ENCODE measurements at places on chromosomes 3 and 15.

GRCh38 chr3:177145954-177146353, 51.3 kb downstream of the TBL1XR1 start:
- no peak for DNase-seq

DNA sequence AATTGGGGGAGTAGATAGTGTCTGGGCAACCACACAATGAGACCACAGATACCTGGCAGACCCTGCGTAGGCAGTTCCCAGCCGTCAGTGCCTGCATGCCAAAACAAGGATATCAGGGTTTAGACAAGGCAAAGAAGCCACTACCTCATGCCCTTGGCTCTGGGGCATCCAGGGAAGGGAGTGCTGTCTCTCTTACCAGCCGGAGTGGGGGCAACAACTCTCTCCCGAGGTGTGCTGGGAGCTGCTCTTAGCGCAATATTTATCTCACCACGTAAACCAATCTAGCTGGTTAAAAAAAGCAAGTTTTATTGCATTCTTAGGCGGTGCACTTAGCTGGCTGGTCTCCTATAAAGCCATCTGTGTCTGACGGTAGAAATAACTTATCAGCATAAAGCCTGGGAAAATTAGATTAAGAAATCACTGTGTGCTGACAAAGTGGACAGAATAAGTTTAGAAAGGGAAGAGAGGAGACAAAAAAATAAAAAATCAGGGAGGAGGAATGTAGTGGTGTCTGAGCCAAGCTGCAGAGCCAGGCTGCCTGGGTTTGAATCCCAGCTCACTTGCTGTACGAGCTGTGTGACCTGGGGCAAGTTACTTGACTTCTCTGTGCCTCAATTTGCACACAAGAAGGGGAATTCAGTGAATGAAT, 273.2 kb downstream of the PDZRN3 start:
- DNase-seq, result no peak

- DNase-seq, result no peak
Measured at GRCh38 chr3:187845826-187846225, 100.6 kb upstream of the BCL6 start.

DNA sequence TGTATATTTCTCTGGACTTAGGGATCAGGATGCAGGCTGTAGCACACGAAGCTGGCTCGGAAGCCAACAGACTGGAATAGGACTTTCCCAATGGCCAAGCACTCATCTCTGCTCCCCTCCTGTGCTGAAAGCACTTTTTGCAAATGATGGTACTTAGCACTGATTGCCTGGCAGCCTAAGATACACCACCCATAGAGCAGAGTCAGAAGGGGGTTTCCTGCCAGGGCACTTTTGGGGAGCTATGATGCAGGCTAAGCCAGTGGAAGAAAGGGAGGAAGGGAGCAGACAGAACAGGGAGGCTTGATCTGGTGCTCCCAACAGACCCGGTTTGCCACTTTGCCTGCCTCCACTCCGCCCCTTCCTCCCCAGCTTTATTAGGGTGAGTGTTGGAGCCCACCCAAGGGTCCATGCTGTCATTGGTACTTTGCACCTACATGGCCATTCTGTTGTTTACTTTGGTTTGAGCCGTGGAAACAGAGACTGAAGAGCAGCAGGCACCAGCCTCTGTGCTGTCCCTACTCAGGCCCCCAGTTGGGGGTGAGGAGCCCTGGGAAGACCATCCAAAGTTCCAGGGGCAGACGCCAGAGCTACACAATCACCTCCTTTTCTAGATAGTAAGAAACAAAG, 15.9 kb downstream of the BSN start:
- DNase-seq, result no peak

GRCh38 chr3:161409069-161409468, 37.8 kb upstream of the SPTSSB start:
- DNase-seq, result no peak

All from mucosa of descending colon (tissue), 3 donors.